ENCODE measurements at places on chromosomes 3 and 15.

DNA sequence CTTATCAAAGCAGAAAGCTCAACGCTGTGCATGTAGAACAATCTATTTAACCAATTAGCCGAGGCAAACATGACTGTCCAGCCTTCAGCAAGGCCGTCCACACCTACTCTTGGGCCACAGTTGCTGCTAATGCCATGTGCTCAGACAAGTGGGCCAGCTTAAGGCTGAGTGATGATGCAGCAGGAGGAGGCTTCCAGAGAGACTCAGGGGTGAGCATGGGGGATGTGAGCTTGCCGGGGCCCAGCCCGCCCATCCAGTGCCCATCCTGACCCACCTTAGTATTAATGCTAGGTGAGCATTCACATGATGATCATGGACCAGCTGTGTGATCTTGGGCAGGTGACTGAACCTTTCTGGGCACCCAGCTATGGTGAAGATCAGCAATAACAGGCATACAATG is 150.1 kb downstream of the TPRA1 start:
- no peak for DNase-seq

DNA sequence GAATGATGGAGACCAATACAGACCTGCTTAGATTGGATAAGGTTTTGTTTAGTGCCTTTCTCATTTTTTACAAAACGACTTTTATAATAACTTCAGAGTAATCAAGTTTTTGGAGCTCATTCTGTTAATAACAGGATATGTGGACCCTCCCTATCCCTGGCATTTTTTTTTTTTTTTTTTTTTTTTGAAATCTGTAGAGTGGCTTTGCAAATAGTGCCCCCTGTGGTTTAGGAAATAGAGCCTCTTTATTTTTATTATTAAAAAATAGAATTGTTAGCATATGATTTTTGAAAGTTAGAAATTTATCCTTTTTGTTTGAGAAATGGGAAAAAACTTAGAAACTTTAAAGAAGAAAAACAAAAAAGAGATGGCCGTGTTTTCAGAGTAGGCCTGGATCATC is 11.4 kb downstream of the SKIL start:
- DNase-seq: no peak

DNA sequence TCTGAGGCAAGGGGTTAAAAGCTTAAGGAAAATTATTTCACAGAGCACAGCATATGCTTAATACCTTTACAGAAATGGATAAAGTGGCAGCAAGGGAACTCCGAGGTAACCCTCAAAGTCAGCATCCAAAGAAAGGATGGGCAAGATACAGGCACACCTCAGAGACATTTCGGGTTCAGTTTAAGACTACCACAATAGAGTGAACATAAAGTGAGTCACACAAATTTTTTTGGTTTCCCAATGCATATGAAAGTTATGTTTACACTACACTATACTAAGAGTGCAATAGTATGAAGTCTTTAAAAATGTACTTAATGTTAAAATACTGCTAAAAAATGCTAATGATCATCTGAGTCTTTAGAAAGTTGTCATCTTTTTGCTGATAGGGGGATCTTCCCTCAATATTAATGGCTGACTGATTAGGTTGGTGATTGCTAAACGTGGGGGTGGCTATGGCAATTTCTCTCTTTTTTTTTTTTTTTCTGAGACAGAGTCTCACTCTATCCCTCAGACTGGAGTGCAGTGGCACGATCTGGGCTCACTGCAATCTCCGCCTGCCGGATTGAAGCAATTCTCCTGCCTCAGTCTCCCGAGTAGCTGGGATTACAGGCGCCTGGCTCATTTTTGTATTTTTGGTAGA is 10.0 kb downstream of the UBR1 start:
- DNase-seq: no peak

- DNase-seq: no peak
Measured at GRCh38 chr3:110624576-110624975, 447.0 kb upstream of the NECTIN3 start.

DNA sequence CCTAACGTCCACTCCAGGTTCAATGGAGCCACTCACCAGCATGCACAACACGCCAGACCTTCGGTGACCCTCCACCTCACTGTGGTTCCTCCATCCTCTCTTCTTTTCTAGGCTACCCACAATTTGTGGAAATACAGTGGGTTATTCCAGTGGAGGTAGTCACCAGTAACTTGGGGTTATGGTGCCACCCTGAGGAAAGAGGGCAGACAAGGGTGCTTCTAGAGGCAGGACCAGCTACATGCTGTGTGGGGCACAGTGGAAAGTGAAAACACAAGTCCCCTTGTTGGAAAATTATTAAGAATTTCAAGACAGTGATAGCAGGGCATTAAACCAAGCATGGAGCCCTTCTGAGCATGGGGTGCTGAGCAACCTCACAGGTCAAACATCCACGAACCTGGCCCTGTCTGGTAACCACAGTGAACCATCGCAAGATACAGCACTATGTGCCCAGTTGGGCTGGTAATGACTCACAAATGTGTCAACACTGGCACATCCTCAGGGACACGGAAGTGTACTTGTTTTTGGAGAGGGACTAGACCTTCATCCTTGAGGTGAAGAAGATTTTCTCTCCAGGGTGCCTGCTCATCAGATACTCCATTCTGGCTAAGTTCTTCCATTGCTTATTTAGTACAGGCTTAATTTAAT is 166.7 kb downstream of the STT3B start:
- DNase-seq: no peak

GRCh38 chr3:139299261-139300132 is 44.3 kb upstream of the MRPS22 start:
- peak; percentile 75 for DNase-seq

DNA sequence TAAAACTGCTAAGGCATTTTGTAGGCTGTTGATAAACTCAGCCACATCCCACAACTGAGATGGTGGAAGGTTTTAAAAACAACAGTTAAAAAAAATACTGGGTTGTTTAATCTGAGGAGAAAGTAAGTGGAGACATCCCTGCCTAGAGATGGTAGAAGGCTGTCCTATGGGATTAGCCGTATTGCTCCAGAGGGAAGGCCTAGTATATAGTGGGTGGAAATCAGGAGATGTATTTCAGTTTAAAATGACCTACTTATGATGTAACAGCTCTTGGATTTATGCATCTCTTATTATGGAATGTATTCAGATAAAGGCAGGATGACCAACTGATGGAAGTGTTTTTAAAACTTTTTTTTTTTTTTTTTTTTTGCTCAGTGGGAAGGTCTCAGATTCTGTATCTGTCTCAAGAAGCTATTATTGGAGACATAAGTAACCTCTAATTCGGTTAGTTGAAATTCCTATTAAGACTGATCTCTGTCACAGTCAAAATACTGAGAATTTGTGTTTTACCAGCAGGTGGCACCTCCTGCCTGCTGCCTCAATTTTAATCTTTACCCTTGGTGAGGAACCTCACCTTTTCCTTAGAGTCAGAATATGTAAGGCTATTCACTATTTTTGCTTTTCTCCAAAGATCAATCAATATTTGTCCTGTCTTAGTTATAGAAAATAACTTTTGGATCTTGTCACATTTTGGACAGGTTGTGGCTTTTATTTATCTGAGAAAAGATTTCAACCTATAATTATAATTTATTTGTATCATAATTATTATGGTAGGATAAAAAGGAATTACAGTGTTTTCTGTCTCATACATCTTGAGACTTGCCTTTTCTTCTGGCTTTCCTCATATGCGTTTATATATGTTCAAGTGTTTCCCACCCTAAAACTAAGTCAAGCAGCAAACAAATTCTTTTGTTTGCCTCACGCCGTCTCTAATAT is 63.0 kb downstream of the VPS8 start:
- DNase-seq: peak; percentile 44

DNA sequence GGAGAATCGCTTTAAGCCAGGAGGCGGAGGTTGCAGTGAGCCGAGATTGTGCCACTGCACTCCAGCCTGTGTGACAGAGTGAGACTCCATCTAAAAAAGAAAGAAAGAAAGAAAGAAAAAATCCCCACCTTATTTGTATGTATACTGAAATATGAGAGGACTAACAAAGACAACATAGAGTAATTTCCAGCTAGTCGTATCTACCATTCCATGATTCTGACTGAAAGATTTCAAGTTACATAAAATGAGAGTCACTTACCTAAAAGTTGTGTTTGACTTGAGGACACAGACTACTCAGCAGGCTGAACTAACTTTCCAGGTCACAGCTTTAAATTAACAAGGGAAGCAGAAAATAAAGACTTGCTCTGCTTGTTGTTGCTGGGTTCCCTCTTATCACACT is 18.8 kb upstream of the PRKCI start:
- DNase-seq: no peak

DNA sequence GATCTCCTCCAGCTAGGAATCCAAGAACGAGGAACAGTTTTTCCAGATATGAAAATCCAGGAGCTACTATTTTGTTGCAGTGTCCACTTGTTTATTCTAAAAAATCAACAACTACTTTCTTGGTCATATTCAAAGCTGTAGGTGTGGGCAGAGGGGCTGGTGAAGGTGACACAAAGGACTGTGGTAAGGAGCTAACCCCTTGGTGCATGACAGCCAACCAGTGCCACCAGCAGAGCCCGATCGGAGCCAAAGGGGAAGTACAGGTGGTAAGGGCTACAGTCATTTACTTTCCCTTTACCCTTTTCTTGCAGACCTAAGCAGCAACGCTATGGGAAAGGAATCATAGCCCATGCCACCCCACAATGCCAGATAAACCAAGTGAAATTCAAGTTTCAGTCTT is 30.7 kb downstream of the PLA1A start:
- no peak for DNase-seq

GRCh38 chr3:50551681-50552435 is 15.7 kb downstream of the C3orf18 start:
- DNase-seq: no peak

DNA sequence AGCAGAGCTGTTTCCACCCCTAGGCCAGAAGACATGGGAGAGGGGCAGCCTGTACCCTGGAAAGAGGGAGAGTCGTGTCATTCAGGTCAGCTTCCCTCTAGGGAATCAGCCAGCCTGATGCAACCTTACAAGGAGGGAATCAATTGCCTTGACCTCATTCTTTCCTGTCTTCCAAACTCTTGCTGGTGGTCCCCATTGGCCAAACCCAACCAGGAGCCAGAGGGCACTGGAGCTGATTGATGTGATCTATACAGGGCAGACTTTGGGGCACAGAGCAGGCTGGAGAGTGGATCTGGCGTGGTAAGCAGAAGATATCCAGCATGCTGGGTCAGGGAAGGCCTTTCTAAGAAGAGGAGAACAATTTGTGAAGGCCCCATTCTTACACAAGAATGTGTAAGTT is 19.1 kb upstream of the MAGEF1 start:
- DNase-seq: no peak

- no peak for DNase-seq
Measured at GRCh38 chr15:39200586-39200985, 380.3 kb upstream of the THBS1 start.

- no peak for DNase-seq
Measured at GRCh38 chr15:32700501-32701150, 17.2 kb upstream of the GREM1 start.

GRCh38 chr15:39873978-39874377 is 46.1 kb downstream of the GPR176 start:
- DNase-seq: no peak

DNA sequence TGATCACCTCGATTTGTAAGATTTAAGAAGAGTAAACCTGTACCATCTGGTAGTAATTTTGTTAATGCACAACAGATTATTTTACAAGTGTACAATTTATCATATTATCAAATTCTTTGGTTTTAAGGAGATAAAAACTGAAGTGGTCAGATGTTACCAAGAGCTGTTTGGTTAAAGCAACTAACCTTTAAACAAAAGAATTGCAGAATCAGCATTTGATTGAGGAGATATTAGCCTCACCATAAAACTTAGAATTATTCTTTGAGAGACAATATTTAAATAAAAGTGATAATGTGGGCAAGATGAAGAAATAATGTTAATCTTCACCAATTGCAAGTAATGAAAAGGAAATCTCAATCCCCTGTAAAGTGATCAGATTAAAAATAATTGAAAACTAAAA is 1034.9 kb downstream of the ROBO1 start:
- DNase-seq: no peak

DNA sequence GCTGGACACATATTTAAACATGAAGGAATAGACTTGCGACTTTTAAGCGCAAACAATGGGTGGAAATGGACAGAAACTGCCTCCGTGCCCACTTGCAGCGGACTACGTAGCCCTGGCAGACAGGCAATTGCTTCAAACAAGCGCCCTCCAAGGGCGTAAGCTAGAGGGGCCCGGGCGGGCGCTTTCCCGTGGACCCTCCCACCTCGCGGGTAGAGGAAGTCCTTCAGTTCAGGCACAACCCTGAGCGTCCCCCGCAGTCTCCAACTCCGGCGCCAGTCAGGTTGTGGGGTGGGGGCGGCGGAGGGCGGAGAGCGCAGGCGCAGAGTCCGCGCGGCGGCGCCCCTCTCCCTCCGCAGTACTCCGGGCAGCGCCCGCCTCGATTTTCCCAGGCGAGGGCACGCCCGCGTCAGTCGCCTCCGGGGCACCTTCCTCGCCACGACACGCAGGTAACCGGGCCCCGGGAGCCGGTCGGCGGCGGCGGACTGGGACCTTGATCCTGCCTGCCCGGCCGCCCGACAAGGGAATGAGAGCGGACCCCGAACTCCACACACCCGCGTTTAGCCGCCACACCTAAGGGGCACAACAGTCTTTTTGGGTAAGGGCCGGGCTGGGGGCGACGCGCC is at the start of gene SLC35G2:
TSS of gene SLC35G2 (plus strand) at position 358 of the 623 bp plus-strand sequence. CDS start 35,335 bp downstream, outside the sequence.
- peak; percentile 88 for DNase-seq

GRCh38 chr3:64321747-64322146 is 96.5 kb upstream of the PRICKLE2 start:
- no peak for DNase-seq

- no peak for DNase-seq
Measured at GRCh38 chr3:101202640-101203039, 117.7 kb downstream of the IMPG2 start.

DNA sequence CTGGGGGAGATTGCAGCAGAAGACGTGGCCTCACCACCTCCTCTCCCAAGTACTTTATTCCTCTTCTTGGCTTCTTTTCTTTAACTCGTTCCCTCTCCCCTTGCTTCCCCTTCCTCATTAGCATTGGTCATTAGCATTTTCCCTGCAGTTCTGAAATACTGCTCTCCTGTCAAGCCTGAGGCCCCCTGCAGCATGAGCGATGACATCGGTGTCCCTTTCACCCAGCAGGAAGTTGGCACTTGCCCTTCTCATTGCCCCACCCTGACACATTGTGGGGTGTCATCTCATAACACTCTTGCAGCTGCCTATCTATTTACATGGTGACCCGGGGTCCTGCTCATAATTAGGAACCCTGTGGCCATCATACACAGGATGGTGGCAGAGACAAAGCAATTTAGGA is 167.1 kb downstream of the ARRDC4 start:
- DNase-seq: no peak

GRCh38 chr15:101398247-101398646 is 91.3 kb downstream of the PCSK6 start:
- DNase-seq: no peak

GRCh38 chr3:65354880-65355279 is 667.1 kb upstream of the ADAMTS9 start:
- DNase-seq: no peak

- no peak for DNase-seq
Measured at GRCh38 chr3:30112902-30113484, 493.4 kb upstream of the TGFBR2 start.
